DMS79 treated with DMSO at 0.1 percent for 48 hours (cell line): ENCODE measurements at places on chromosomes 7 and 10.

DNA sequence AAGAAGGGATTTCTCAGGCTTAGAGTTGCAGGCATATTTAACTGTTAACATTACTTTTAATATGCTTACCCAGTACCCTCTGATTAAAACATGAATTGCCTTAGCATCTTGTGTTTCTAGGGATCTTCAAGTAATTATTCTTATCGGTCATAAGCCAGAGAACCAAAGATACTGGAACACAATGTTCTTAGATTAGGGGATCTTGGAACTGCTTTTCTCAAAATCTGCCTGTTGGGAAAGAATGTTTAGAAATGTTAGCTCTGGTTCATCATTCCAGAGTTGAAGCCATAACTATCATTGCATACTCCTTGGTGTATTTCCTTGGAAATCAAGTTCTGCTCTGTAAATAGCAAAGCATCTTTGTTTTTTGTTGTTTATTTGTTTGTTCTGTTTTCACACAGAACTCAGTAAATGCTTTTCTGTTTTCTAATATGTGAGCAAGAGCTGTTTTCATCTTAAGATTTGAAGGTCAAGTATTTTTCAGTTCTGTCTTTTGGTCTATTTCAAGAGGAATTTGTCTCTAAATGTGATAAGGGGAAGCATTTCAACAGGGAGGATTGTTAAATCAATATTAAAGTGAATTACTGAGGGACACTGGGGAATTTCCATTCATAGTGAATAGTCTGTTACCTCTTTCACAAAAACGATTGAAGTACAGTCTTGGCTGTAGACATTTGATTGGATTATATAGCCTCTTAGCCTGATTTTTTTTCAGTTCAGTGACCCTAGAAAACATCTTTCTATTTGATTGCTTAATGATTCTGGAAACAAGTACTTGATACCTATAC is 103.2 kb upstream of the CYP26C1 start:
- DNase-seq, result no peak

- no peak for DNase-seq
These were observed 114.3 kb downstream of the SEMA3C start for GRCh38 chr7:80804589-80804988.

GRCh38 chr7:16034353-16034752 is 347.9 kb upstream of the MEOX2 start:
- DNase-seq, result no peak

DNA sequence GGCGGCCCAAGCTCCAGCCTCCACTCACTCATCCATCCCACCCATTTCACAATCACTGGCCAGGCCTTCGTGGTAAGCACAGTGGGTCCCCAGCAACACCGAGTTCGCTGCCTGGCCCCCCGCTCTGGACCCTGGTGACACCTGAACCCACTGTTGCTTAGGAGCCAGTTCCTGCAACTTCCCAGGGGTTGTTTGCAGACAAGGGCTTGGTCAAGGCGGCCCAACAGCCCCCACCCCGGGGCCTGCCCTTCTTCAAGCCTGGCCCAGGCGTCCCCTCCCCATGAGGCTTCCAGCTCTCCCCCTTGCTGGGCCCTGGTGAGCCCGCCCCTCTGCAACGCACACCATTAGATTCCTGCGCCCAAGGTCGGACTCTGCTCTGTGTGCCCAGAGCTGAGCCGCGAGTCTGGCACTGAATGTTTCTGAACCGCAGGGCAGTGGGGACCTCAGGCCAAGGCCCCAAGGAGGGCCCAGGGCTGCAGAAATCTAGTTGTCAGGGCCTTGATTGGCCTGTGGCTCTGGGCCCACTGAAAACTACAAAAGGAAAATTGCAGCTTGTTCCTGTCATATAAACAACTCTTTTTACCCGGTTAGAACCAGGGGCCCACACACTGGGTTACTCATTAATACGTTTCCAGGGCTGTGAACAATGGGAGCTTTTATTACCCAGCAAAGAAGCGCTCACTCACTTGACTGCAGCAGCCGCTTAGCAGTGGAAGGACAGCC is 2.1 kb upstream of the COX19 start:
- DNase-seq, result no peak

DNA sequence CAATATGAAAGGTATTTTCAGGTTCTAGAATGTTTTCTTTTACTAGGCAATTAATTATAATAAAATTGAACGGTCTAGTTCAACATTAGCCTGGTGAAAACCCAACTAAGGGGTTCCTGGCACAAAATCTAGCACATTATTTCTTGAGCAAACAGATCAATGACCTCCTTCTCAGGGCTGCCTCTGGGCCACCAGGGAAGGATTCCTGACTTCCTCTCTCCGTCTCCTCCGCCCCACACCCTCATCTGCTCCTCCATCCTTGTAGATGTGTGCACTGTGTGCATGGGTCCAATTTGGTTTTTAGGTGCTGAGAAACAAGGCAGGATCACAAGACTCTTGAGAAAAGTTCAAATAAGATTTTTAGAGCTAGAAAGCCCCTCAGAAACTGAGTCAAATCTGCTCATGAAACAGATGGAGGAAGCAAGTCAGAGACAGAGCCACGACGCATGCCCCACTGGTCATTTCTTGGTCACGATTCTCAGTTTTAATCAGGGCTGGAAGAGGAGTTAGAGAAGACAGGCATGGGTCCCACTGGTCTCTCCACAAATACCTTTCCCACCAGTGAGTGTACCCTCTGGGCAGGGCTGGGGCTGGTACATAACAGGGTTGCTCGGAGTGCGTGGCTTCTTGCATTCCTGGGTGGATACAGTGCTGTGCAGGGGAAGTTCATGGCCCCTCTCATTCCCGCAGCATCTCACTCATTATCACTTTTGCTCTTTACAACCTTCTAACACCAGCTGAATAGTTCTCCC is 3.8 kb downstream of the TRPV6 start:
- no peak for DNase-seq

GRCh38 chr7:29956487-29956836 is 33.1 kb downstream of the SCRN1 start:
- DNase-seq, result no peak

GRCh38 chr10:43361547-43362190 is 9.8 kb upstream of the FXYD4 start:
- no peak for DNase-seq
